Tibial nerve (tissue), 4 donors: ENCODE measurements at places on chromosomes 11 and 22. TPM values are rescaled to one million over a fixed set of nuclear protein-coding genes. Genes with fewer than 3 reads are reported as not detected.

Gene MTCH2
- 33.0 TPM for total RNA-seq

Gene GAB2
- total RNA-seq, result 42.8 TPM

Gene SGSM1
- 0.22 TPM for total RNA-seq

Gene E2F8
- not detected for total RNA-seq

Gene CYB5R2
- total RNA-seq, result 104 TPM

Gene TCN1
- not detected for total RNA-seq

Gene MPZL2
- 15.1 TPM for total RNA-seq

Gene KDM4E
- not detected for total RNA-seq

Gene KRTAP5-11
- not detected for total RNA-seq

Gene C11orf58
- total RNA-seq, result 151 TPM

Gene CDC45
- not detected for total RNA-seq

Gene OR8H1
- not detected for total RNA-seq

Gene CDHR5
- not detected for total RNA-seq

Gene TRIOBP
- total RNA-seq, result 140 TPM

Gene MMP8
- total RNA-seq, result not detected

Gene KCNA4
- total RNA-seq, result 0.59 TPM

Gene MS4A7
- 20.1 TPM for total RNA-seq

Gene PDHX
- 23.2 TPM for total RNA-seq

Gene DMC1
- total RNA-seq, result 10.8 TPM

Gene YPEL4
- 0.30 TPM for total RNA-seq

Gene CARD18
- not detected for total RNA-seq

Gene MUC15
- not detected for total RNA-seq

Gene BATF2
- 1.7 TPM for total RNA-seq

Gene MED19
- 15.3 TPM for total RNA-seq

Gene OR8H3
- total RNA-seq, result not detected

Gene OR52B4
- total RNA-seq, result not detected

Gene OR51B5
- 2.9 TPM for total RNA-seq

Gene GRK2
- total RNA-seq, result 134 TPM
